Astrocyte of the hippocampus (primary cell): ENCODE measurements at places on chromosomes 6 and 20.
A peak's percentile ranks its signal among the peaks of the same experiment; 100 is the strongest.

- DNase-seq = peak; percentile 4
These were observed 78.4 kb downstream of the AHI1 start for GRCh38 chr6:135419162-135419561.

DNA sequence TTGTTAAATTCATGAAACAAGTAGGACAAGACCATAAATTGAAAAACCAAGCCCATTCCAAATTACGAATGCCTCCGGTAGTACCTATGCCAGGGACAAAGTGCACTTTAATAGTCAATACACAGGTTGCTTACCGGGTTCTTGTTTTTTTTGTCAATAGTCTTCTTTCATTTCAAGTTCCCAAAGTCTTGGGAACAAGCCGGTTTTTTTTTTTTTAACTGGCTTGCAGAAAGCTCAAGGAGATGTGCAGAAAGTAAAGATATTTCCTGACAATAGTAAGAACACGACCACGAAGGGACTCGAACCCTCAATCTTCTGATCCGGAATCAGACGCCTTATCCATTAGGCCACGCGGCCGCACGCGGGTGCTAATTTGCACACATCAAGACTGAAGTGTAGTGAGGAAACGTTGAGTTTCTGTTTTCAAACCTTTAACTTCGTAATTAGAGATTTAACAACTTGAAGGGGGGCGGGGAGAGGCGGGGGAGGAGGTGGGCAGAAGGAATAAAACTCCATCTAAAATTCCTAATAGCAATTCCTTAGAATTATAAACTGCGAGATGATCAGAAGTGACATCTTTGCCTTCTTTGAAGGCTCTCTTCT is 181.0 kb downstream of the TRIM27 start:
- peak; percentile 33 for DNase-seq

- no peak for DNase-seq
These were observed 272.3 kb downstream of the KHDRBS2 start for GRCh38 chr6:62013719-62014118.

DNA sequence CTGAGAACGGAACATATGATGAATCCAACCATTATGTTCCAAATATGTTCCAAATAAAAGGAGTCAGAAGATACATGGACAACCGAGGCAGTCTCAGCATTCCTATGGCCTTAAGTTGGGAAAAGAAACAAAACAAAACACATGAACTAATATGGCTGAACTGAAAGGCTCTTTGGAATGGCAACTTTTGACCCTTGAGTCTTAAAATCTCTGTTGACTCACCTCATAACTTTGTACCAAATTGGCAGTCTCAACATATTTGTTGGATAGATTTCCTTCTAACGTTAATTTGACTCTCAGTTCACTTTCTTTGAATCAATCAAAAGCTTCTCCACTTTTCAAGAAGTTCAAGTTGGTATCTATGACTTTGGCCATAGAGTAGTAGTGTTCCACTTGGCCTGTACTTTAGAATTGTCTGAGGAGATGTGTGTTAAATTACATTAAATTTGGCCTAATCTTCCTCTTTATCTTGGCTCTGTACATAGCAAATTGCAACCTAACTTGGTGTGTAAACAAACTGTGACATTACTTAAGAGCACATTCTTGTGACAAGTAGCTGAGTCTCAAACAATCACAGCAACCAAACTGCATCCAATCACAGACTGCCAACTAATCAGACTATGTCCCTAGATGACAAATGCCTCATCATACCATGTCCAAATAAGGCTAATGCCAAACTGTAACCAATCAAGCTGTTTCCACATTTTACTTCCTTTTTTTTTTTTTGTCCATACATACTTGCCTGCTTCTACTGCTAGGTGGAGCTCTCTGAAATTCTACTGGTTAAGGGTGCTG is 208.8 kb downstream of the BMP2 start:
- DNase-seq = no peak

DNA sequence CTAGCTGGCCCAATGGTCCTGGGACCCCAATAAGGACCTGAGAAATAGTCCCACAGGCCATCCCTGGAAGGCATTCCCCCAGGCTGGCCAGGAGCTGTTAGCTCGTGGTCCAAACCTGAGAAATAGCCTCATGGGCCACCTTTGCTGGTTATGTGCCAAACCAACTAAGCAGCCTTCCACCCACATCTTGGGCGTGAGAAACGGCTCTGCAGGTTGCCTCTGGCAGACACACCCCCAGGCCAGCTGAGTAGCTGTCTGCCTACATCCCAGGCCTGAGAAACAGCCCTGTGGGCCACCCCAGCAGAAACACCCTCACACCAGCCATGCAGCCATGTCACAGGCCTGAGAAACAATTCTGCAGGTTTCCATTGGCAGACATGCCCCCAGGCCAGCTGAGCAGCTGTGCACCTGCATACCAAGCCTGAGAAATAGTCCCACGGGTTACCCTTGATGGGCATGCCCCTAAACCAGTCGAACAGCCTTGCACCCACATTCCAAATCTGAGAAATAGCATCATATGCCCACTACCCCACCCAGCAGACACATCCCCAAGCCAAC is 567.8 kb upstream of the ID4 start:
- no peak for DNase-seq

GRCh38 chr20:15890407-15890982 is 682.8 kb downstream of the KIF16B start:
- peak; percentile 48 for DNase-seq

DNA sequence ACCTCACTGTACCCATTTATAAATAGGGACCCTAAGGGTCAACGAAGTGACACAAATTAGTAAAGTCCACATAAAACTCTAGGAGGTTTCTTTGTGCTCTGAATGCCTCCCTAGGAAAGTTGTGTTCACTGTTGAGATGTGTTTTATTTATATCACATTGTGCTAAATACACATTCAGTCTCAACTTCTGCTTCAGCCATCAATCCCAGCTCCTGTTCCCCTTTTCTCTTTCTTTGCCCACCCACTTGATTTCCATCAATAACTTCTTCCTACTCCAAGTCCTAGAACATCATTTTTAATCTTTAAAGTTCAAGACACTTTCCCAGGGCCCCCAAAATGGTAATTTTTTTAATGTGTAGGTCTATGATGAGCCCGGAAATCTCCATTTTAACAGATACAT is 208.3 kb upstream of the RAB32 start:
- DNase-seq = no peak

GRCh38 chr20:43942667-43943285 is 28.1 kb downstream of the TOX2 start:
- peak; percentile 60 for DNase-seq

- DNase-seq = no peak
These were observed 551 bp upstream of the ATP5F1E start for GRCh38 chr20:59032713-59033059.

GRCh38 chr6:82131441-82131840 is 116.1 kb downstream of the IBTK start:
- no peak for DNase-seq

DNA sequence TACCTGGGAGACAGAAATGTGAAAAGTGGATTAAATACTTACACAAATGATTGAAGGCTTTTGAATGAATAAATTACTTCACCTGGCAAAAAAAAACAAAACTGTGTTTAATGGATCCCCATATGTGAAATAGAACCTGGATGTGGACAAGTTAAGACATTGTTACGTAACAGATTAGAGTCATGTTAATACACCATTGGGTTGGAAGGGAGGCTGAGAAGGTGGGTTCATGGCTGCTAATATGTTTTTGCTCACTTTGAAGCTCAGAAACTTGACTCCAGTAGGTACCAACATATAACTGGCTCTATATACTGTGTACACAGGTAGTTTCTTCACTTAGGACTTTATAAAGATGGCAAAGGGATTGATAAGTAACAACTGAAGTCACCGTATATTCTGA is 21.4 kb upstream of the TENT5A start:
- DNase-seq = no peak

GRCh38 chr20:43194137-43194536 is 4.4 kb upstream of the PTPRT start:
- DNase-seq = no peak

GRCh38 chr20:4261333-4262284 is 246.3 kb upstream of the RNF24 start:
- peak; percentile 56 for DNase-seq

DNA sequence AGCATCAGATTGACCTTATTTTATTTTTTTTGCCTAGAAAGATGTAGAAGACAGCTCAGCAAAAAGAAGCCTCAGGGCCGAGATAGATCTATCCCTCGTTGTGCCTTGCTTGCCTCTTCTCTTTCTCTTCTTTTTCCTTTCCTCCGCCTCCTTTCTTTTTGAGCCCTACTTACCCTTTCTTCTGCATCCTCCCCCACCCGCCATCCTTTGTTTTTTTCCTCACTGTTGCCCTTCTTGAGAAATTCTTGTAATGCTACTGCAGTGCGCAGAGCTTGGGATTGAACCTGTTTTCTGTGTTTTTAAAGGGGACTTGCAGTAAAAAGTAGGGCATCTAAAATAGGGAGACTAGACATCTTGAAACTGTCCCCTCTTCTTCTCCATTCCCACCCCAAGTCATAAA is 18.6 kb downstream of the RALY start:
- no peak for DNase-seq
